ENCODE measurements at places on chromosomes 6 and 20.

- no peak for DNase-seq
Observed at GRCh38 chr6:87093651-87094050, 1.3 kb downstream of the CGA start.

DNA sequence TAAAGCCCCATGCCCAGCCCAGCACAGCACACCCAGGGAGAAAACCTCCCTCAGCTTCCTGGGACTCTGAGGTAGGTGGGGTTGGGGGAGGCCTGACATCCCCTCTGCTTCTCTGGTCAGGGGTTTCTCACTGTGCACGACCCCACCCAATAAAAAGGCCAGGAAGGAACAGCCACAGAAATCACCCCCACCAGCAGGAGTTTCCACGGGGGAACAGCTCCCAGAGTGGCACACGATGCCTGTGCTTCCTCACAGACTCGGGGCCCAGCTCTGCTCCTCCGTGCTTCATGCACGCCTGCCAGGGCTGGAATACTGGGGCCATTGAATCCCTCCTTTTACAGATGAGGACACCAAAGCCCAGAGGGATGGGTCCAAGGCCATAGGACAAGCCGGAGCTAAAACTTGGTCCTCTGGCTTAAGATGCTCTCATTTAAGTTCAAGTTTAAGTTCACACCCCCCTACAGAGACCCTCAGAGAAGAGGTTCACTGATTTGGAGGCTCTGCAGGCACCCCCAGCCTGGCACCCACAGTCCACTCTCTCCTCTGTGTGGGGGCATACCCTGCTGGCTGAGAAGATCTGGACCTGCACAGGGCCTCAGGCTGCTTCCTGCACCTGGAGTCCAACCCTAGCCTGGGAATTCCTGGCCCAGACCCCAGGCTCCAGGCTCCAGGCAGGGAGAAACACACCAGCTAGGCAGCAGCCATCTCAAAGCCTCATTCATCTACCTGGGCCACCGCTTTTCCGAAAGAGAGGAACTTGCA is 14.3 kb downstream of the ACSS1 start:
- DNase-seq = no peak

GRCh38 chr6:83459663-83460062 is 28.8 kb upstream of the ME1 start:
- no peak for DNase-seq

- no peak for DNase-seq
Observed at GRCh38 chr6:11139051-11139960, 27.8 kb upstream of the ERVFRD-1 start.

DNA sequence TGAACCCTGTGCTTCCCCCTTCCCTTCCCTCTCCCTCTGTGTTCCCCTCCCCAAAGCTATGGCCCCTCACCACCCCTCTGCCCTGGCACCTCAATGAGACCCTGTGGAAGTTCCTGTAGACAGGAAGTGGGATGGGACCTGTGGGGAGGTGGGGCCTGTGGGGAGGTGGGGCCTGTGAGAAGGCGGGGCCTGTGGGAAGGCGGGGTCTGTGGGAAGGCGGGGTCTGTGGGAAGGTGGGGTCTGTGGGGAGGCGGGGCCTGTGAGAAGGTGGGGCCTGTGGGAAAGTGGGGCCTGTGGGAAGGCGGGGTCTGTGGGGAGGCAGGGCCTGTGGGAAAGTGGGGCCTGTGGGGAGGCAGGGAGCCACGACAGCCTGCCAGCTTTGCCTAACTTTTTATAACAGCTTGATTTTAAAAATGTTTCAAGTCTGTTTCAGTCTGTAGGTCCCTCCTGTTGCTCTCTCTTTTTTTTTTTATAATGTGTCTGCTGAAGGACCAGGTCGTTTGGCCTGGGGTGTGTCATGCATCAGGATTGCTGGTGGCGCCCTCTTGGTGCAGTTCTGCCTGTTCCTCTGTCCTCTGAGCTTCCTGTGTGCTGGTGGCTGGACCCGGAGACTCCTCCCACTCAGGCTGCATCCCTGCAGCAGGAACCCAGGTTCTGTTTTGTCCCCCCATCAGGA is 70.5 kb upstream of the SLCO4A1 start:
- peak; percentile 21 for DNase-seq

- DNase-seq = no peak
Observed at GRCh38 chr6:17845598-17845997, 138.9 kb upstream of the NUP153 start.

GRCh38 chr20:19750101-19750606 is 7.9 kb upstream of the RIN2 start:
- no peak for DNase-seq

All from SW 1271 (cell line).